Effector memory CD8-positive, alpha-beta T cell (primary cell): ENCODE measurements at places on chromosomes 3 and 15.
A peak's percentile ranks its signal among the peaks of the same experiment; 100 is the strongest.

DNA sequence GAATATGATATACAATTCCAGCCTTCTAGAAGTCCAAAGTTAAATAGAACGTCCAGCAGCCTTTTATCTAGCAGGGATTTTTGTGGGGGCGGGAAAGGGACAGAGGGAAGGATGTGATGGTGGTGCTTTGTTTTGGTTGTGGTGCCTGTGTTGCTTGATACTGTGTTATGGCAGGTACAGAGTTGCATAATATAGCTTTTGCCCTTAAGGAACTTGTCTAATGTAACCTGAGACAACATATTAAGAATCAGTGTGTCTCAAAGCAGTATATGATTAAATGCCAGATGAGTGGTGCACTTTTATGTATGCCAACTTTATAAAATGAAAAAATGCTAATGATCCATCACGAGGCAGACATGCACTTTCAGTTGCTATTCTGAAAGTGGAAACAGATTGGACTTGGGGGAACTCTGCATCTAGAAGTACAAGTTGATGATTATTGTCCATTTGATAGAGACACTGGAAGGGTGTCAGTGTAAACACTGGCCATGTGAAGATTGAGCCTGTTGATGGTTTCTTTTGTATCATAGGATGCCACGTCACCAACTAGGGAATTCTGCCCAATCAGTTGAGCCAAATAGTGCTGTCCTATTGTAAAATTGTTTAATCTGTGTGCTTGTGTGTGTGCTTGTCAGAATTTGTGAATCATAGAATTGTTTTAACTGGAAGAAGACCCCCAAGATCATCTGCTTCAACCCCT is 23.0 kb downstream of the NEO1 start:
- DNase-seq, result no peak

DNA sequence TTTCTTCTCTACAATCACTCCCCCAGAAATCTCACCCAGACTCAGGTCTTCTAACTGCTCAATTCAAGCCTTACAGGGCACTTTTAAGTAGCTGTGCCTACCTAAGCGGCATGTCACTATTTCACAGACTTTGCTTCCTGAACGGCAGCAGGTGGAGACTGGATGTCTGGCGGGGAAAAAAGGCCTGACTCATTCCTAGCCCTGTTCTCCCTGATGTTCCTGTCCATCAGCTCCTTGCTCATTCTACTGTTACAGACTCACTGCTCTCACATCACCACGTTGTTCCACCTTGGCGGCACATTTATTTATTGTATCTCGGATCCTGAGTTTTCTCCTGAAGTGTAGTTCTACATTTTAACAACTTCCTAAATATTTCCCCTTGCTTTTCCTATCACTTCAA is 52.6 kb upstream of the ATP11B start:
- DNase-seq, result no peak

DNA sequence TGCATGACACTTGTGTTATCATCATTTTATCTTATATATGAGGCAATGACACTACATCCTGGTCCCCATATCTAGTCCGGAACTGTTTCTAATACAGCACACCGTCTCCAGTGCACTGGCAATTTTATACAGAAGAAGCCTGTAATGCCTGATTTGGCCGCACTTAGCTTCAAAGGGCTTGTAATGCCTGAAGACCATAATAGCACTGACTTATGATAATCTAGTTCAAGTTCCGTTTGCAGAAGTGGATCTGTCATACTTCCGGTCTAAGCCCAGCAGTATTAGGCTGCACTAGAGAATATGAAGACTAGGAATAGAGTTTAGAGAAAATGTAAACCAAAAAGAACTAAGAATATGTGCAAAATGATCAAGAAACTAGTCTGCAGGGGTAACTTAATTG is 1.3 kb downstream of the BNIP2 start:
- peak; percentile 29 for DNase-seq

DNA sequence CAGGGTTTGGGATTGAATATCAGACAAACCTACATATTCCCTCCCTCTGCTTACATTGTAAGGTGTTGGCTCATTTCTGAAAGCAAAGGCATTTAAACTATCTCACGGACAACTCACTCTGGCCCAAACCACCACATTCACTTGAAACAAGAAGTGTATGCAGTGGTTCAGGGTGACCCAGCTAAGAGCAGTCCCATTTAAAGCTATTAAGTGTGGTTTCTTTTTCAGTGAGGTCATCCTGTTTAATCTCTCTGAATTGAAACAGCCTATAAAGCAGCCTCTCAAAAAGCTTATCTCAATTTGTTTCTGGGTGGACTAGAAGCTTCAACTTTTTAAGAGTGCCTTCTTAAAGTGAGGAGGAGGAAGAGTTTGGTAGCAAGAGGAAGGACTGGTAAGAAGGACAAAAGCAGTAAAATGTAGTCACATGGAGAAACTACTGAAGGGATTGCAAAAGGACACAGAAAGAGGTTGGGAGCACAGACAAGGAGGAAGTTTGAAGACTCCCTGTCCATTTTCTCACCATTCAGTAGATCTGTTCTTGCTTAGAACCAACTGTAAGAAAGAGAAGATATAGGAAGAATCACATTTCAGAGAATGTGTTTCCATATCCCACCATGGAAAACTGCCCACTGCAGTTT is 151.6 kb downstream of the TMCO5A start:
- no peak for DNase-seq
